ENCODE measurements at places on chromosomes 5 and 9.

DNA sequence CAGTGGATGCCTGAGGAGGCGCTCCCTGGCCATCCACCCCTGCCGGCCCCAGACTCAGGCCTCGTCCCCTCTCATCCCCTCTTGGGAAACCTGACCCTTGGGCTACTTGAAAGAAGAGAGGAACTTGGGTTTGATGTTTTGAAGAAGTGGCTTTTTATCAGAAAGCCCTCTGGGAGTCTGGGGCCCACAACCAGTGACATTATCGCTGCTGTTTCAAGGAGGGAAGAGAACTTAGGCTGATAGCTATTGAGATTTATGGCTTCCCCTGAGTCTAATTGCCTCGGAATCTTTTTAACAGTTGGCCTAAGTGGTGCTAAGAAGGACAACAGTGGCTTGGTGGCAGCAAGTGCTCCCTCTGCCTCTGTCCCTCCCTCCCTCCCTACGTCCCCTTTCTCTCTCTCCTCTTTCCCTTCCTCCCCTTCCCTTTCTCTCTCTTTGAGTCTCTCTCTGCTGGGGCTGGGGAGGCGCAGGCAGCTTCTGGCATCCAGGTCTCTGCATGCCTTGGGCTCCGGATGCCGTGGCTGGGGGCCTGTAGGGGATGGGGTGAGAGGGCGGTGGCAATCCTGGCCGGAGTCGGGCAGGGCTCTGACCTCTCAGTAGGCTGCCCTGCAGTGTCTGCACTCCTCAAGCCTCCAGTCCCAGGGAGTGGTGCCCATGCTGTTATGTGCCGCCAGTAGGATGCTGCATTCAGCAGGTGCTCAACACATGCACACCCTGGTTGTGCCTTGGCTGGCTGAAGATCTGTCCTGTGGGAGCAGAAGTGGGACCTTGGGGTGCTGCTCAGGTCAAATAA is 49.6 kb upstream of the RXRA start:
- no peak for DNase-seq

DNA sequence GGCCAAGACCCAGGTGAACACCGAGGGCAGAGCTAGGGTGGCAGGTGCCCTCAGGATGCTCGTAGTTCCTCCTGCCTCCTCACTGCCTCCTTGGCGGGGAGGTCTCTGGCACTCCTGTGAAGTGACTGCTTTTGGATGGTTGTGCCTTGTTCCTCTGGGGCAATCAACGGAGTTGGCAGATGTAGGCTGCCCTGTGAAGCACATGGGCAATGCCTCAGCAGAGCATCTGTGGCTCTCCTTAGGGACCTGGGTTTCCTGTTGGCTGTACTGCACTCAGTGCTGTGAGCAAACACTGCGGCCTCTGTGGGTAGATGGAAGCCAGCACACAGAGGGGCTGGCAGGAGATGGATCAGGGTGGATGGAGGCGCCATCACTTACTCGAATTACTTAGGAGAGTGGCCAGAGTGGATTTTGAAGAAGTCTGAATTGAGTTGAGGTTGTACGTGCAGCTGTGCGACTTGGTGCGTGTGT is 71.4 kb upstream of the COL5A1 start:
- DNase-seq = no peak

- no peak for DNase-seq
Observed at GRCh38 chr5:90134892-90135291, 274.7 kb downstream of the CETN3 start.

- DNase-seq = no peak
Observed at GRCh38 chr5:81633891-81634290, 117.0 kb downstream of the SSBP2 start.

DNA sequence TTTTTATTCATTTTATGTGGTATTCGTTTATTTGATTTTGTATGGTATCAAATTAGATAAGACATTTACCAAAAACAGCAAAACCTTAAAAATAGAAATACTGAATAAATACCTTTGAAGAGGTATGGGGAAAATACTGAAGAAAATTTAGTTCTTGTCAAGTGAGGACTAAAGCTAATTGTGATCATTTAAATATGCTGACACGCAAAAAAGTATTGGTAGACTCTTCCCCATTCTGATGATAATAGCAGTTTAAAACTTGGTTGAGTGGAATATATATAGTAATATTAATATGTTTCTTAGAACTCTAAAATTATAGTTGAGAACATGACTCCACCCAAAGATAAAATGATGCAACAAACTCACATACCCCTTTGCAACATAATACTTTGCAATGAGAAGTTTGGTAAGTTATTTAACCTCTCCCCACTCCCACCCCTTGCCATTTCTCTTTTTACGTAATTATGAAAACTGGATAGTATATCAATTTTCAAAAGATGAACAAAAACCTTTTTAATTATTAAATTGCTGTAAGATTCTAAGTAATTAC is 30.1 kb upstream of the SNX24 start:
- no peak for DNase-seq

DNA sequence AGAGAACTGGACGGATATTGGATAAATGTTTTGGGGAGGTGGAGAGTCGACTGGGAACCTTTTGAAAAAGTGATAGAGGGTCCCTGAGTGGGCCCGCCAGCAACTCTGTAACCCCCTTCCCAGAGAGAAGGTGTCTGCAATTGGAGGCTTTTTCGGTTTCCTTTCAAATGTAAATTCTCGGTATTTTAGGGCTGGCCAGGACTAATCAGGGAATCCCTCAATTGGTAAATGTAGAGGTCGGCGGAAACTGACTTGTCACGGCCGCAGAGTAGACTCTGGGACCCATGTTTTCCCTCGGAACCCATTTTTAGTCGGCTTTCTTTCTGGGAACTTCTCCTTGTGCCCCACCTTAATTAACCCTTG is 524 bp downstream of the CCNB1 start:
- no peak for DNase-seq

- peak; percentile 50 for DNase-seq
Observed at GRCh38 chr5:160539431-160539830, 117.8 kb downstream of the PTTG1 start.

DNA sequence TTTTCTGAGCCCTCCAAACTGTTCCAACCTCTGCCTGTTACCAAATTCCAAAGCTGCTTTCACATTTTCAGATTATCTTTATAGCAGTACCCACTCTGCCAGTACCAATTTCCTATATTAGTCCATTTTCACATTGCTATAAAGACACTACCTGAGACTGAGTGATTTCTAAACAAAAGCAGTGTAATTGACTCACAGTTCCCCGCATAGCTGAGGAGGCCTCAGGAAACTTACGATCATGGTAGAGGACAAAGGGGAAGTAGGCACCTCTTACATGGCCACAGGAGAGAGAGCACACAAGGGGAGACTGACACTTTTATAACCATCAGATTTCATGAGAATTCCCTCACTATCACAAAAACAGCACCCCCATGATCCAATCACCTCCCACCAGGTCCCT is 105.0 kb downstream of the DTWD2 start:
- DNase-seq = no peak

DNA sequence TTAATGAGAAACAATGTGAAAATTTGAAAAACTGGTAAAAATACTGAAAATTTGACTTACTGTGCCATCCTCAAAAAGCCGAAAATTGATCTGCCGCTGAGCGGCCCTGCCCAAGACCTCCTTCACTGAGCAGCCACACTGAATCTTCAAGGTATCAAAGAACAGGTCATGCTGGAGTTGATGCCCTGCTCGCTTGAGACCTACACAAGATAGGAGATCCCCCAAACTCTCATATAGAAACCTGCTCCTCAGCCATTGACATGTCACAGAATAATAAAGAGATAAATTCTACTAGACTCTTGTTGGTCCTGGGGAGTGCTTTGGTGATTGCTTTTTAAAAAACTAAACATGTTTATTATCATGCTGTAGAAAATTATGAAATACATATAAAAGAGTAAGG is 52.7 kb downstream of the GLDC start:
- no peak for DNase-seq

DNA sequence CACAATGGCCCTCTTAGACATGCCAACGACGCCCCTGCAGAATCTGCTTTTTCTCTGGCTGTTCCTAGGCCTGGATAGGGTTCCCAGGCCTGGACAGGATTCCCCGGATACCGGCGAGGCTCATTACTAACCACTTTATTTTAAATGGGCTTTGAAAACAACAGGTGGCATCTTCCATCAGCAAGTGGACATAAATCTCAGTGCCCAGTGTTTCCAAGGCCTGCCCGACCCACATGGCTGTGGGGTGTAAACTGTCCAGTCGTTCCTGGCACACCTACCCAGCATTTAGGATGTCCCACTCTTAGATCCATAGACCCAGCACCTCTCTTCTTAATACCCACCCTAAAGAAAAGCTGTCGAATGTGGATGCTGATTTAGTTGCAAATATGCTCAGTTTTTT is 896 bp downstream of the CMBL start:
- no peak for DNase-seq

- DNase-seq = no peak
Observed at GRCh38 chr5:66779528-66779927, 183.3 kb downstream of the MAST4 start.

DNA sequence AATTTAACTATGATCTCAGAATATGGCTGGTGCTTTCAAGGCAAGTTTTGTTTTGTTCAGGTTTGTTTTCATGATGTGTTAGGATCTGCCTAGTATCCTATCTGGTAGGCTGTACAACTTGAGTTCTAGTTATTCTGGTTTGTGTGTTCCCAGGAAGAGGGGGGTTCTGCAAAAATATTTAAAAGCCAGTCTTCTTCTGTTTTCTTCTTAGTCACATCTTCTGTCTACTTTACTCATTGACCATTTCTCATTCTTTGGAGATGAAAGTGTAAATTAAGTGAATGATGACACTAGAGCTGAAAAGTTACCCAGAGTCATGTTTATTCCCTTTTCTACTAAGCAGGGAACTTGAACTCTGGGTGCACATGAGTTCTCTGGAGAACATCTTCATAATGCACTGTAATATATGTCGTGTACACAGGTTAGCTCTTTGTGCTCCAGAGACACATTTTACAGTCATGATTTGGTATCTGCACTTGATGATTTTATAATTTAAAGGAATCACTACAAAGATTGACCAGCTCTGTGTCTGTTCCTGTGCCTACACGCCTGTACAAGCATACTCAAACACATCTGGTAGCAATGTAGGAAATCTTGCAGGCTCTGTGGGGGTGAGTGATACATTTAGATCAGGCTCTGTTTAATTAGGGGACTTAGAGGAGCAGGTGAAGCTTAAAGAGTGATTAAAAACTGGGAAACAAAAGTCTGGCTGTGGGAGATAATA is 5.0 kb downstream of the SMAD5 start:
- no peak for DNase-seq

DNA sequence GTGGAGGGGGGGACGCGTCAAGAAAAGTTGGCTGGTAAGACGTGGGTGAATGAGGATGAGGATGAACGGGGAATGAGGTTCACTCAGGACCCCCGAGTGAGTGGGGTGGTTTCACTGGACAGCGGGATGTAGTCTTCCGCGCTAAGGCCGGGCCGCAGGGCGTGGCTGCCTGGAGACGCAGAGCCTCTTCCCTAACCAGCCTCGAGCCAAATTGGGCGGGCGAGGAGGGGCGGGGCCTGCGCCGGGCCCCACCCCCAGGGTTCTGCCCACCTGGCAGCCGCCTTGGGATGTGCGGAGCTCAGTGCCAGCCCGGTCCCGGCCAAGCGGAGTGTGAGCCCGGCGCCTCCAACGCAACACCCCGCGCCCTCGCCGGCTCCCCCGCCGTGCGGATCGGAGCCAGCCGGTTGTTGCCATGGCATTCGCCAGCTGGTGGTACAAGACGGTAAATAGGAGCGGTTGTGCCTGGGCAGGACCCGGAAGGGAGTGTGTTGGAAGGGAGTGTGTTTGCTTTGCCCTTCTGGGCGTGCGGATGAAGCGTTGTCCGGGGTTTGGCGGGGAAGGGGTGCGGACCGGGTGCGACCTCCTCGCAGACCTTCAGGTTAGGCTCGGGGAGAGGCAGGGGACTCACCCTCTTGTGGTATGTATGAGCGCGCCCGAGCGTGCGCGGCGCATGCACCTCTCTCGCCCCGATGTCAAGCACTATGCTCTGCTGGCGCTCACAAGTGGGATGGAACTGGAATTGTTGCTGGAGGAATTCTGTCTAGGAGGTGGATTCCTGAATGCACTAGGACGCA is 746 bp downstream of the CAST start:
- DNase-seq = peak; percentile 83

DNA sequence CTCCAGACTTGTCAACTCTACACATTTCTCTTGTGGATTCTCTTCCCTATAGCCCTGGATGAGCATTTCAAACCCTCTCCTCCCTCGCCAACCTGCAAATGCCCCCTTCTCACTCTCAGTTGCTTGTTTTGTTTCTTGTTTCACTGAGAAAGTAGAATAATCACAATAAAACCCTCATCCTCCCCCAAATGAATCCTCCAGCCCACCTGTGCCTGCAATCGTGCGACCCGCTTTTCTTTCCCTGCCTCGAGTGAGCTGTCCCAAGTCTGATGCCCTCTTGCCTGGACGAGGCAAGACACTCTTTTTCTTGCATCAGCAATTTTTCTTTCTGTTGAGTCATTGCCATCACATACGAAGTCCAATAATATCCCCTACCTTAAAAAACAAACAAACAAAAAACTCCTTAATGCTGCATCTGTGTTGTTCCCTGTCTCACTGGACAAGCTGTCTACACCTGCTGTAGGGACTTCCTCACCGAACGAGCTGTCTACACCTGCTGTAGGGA is 3.7 kb upstream of the CACNA1B start:
- no peak for DNase-seq

DNA sequence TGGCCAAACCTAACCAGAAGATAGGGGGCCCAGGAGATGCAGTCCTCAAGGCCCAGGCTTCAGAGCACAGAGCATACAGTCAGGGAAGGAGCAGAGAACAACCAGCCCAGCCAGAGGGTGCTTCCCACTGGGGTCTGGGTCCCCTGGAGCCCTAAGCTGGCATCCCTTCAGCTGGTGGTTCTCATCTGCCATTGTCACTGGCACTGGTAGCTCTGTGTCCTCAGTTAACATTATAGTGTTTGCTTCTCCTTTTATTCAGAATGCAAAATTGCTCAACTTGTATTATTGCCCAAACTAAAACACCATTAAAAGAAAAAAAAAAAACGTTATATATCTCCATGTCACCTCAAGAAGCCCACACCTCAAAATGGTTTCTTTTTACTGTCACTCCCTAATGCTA is 219.2 kb downstream of the ENC1 start:
- DNase-seq = no peak

- DNase-seq = no peak
Observed at GRCh38 chr5:14245132-14245925, 102.2 kb downstream of the TRIO start.

DNA sequence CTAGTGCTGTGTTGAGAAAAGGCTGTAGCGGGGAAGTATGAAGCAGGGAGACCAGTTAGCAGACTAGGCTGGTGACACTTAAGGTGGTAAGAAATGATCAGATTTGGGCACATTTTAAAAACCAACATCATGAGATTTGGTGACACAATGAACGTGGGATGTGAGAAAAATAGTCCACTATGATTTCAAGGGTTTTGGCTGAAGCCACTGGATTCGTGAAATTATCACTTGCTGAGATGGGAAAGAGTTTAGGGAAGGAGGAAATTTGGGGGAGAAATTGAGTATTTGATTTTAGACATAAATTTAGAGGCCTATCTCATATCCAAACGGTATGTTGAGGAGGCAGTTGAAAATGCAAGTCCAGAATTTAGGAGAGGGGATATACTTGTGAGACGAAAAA is 23.1 kb downstream of the SKP2 start:
- DNase-seq = no peak

GRCh38 chr5:155959082-155959481 is 367.9 kb upstream of the SGCD start:
- DNase-seq = no peak

GRCh38 chr5:39485079-39485478 is 60.3 kb upstream of the DAB2 start:
- no peak for DNase-seq

All from stimulated activated CD4-positive, alpha-beta T cell treated with anti-CD3 and anti-CD28 coated beads, Interleukin-4, amount 100 ng/mL, for 48 hours (primary cell).